Fibroblast of skin of back (primary cell): ENCODE measurements at places on chromosomes 11 and 22.

DNA sequence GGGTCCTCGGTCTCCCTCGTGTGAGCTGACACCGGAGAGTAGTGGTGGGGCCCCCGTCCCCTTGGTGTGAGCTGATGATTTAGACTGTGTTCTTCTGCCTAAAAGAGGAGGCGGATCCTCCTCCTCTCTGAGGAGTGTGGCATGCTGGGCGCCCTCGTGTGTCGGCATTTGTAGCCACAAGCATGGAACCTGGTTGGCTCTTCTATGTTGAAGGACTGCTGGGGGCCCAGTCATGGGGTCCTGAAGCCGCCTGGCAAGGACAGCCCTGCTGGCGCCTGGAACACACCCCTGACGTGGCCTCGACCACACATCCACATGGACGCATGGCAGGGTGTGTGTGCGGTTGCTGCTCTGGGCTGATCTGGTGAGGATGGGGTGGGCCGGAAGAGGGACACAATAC is 50.2 kb downstream of the AP2A2 start:
- DNase-seq = peak; percentile 50

DNA sequence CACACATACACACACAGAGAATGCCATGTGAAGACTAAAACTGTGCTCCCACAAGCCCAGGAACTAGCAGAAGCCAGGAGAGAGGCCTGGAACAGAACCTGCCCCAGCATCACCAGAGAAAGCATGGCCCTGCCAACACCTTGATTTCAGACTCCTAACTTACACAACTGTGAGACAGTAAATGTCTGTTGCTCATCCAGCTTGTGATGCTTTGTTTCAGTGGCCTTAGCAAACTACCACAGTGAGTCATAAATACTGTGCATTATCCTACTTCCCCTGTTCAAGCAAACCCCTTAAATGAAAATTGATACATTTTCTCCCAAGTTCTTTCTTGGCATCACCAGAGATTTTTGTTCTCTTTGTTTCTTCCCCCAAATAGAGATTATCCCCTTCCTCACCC is 1539.4 kb upstream of the TENM4 start:
- peak; percentile 40 for DNase-seq

GRCh38 chr11:501001-501682 is 5.9 kb downstream of the RNH1 start:
- no peak for DNase-seq

DNA sequence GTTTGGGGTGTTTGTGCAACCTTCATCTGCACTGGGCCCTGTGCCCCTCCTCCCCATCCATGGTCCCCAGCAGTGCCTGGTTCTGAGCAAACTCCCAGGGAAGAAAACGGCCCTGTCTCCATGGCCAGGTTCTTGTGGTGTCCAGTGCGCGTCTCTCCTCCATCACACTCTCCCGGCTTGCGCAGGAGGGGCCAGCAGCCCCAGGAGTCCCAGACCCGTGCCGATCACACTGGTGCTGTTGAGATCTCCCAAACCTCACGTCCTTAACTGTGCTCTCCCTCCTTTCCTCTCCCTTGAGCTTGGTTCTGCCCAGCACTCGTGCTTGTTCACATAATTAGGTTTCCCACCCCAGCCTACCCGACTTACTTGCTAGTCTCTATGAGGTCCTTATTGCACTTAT is 10.9 kb upstream of the GRK2 start:
- no peak for DNase-seq

GRCh38 chr11:92702805-92703448 is 266.5 kb upstream of the MTNR1B start:
- DNase-seq = peak; percentile 94

DNA sequence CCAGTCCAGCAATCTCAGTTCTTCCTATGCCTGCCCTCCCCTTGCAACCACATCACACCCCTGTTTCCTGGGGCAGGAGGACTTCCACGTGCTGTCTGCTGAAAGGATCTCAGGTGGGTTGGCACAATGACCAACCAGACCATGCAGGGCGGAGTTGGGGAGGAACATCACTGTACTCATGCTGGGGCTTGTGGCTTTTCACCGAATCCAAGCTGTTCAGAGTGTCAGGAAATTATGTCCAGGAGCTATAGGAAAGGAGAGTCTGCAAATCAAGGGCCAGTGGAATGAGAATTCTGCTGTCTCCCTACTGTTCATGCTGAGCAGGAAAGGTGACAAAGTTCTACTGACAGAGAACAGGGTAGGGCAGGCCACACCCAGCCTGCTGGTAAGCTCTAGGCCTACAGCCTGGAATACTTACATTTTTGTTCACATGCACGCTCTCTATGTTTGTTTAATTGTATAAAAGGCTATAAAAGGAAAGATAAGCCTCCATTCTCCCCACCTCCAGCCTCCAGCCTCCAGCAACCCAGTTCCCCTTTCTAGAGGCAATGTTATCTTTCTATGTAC is 1.7 kb upstream of the PLAAT2 start:
- DNase-seq = no peak

DNA sequence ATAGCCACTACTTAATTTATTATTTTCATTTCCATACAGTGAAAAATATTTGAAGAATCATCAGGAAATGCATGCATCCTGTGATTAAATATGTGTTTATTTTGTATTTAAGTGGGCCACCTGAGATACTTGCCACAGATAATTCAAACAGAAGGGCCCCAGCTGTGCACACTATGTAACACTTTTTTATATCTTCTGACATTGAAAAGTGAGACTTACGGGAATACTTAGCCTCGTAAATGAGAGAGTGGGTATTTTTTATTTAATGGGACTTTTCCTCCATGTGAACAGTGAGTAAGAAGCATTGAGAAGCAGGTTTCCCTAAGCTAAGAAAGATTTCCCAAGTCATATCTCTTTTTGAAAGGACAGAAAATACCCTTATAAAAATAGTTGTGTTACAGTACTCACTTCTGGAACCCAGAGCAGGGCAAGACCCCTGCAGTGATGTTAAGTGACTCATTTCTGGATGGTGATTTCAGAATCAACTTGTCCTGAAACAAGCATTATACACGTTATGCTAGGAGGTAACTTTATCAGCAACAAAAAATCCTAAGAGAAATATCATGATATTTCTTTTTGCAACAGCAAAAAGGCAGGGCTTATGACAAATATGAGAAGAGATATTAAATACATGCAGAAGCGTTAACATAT is 478.1 kb upstream of the CHORDC1 start:
- DNase-seq = no peak

DNA sequence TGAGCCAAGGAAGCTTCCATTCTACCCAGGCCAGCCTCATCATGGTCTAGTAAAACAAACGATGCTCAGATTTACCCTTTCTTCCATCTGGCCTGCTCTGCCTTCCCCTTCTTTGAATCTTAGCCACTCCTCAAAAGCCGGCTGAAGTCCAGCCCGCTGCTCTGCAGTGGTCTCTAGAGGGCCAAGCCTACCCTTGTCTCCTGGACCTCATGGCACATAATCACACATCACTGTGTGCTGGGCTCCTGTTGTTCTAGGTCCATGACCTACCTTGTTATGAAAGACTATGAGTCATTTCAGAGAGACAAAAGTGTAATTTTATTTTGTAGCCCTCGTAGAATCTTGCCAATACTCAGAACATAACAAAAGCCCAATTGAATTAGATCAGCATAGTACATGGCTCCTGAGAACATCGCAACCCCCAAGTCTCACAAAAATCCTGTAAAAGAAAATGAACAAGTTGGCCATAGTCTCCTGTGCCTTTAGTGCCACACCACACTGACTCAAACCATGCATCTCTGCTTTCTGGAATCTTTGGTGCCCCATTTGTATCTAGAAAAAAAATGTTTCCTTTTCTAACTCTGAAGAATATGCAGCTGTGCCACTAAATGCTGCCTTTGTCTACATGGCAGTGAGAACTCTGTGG is 192.7 kb downstream of the OPCML start:
- no peak for DNase-seq

DNA sequence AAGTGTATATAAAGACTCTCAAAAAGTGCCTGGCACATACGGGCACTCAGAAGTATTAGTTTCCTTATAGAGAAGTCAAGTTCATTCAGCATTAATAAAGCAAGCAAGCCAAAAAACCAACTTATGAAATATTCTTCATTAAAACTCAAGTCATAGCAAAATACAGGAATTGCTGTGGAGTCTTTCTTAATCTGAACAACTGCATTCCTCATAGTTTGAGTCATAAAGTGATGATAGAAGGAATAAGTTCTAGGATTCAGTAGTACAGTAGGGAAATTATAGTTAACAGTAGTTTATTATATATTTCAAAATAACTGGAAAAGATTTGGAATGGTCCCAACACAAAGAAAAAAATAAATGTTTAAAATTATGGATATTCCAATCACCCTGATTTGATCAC is 200.3 kb downstream of the C11orf91 start:
- peak; percentile 47 for DNase-seq

- DNase-seq = no peak
These were observed 1432.9 kb downstream of the BRD1 start for GRCh38 chr22:48394787-48395186.

DNA sequence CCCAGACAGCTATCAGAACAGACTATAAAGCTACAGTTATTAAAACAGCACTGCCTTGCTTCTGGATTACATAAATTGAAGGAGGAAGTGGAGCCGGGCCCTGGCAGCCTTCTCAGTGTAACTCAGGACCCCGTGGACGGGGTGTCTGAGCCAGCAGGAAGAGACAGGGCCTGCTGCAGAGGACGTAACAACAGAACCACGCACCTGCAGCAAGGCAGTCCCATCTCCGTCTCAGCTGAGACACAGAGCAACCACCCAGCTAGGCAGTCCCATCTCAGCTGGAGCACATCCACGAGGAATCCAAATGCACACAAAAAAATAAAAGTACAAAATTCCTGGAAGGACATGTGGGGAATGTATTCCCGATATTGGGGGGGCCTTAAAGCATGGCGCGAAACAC is 17.1 kb upstream of the KRTAP5-6 start:
- no peak for DNase-seq

- no peak for DNase-seq
These were observed 268.3 kb downstream of the MN1 start for GRCh38 chr22:27533105-27533745.

DNA sequence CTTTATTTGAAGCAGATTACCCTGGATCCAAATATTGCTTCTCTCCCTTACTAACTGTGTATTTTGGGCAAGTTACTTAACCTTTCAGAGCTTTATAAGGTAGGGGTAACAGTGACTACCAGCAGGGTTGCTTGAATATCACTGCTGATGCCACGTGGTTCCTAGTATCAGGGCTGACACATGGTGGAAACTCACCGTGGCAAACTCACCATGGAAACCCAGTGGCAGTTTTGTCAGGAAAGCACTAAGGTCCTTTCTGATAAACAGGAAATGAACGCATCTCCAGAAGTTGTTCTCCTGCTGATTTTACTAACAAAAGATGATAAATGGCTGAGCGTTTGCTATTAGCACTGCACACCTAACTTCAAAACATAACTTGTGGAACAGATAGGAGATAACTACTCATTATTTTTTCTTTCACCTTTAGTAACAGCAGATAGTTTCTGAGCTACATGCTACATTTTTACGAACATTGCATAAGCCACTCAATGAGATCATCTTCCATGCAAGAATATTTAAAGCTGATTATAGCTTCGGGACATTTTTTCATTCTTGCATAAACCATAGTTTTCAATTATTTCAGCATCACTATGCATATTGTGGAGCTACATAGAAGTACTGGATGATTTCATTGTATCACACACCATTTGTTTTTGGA is 59.7 kb upstream of the RAG2 start:
- DNase-seq = no peak

DNA sequence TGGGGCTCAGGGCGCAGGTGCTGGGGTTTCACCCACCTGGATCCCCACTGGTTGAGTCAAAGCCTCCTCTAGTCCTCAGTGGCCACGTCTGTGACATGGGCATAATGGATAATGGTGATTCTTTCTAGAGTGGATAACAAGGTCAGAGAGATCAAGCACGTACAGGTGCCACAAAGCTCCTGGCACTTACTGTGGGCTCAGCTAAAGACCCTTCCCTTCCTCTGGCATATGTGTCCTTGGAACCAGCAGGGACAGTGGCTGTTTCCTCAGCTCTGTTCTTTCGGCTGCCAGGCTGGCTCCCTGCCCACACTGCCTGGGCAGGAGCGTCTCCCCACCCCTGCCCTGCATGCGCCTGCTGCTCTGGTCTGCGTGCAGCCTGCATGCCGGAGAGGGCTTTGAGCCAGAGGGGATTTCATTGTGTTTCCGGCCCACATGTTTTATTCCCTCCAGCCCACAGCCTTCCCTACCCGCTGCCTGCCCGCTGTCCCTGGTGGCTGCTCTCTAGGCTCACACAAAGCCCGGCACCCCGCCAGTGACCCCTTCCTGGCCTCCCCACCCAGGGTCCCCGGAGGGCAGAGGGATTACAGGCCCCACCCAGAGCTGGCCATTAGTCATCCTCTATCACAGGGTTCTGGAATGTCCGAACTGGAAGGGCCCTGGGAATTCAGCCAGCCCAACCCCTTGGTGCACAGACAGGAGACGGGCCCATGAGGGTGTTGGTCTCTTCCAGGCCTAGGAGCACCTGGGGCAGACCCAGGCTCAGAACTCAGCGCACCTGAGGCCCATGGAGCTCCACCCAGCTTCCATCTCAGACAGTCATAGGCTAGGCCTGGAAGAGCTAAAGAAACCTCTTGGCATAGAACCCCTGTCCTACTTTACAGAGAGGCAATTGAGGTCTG is 55.3 kb upstream of the GCAT start:
- DNase-seq = peak; percentile 99

GRCh38 chr22:25359601-25360261 is 140.3 kb downstream of the CRYBB2 start:
- DNase-seq = no peak

DNA sequence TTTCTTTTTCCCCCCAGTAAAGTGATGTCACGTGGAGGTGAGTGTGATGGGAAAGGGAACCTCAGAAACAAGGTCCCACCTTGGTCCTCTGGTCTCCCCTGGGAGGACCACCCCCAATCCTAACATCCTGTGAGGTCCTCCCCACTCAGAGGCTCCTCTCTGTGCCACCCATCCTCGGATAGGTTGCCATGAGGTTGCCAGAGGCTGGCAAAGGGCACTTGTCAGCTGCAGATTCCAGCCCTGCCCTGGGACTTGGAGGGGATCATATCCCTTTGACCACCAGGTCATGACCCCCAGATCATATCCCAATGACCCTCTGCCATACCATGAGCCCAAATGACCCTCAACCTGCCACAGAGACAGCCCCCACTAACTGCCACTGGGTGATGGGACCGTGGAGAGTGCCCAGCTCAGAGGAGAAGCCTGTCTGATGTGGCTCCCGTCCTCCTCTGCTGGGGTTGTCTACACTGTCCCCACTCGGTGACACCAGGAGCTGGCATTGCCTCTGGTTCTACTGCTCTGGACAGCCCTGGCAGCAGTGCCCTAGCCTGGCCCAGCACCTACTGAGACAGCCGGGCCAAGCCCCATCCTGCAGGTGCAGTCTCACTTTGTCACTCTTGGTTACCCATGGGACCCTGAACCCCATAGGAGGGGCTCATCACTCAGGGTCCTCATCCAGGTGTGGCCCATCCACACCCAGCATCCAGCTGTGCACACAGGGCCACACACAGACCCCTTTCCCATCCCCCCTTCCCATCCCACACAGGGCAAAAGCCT is 90.2 kb upstream of the KCNQ1OT1 start:
- DNase-seq = no peak

DNA sequence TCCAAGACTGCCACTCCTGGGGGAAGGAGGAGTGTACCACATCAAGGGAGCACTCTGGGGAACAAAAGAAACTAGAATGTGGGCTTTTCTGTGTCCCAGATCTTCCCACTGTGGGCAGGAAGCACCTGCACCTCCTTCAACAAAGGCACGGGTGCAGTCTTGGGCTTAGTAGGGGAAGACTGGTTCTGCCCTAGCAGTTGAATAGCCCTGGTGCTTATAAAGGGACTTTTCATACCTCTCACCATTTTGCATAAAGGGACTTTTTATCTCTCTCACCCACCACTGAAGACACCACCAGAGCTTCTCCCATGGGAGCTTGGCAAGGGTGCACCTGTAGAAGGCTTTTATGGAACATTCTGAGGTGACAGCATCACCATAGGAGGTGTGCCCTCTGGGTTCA is 65.8 kb upstream of the MS4A8 start:
- no peak for DNase-seq
